Activated CD4-positive, alpha-beta T cell treated with anti-CD3 and anti-CD28 coated beads, Interleukin-2, amount 10 ng/mL, durations not matched to agents 7 days and 5 days (primary cell): ENCODE measurements at places on chromosomes 4 and X.

- DNase-seq: peak; percentile 53
These were observed 107.6 kb upstream of the FAM9C start for GRCh38 chrX:13151828-13152517.

- DNase-seq: no peak
These were observed 1465.7 kb upstream of the DIAPH2 start for GRCh38 chrX:95218976-95219375.

DNA sequence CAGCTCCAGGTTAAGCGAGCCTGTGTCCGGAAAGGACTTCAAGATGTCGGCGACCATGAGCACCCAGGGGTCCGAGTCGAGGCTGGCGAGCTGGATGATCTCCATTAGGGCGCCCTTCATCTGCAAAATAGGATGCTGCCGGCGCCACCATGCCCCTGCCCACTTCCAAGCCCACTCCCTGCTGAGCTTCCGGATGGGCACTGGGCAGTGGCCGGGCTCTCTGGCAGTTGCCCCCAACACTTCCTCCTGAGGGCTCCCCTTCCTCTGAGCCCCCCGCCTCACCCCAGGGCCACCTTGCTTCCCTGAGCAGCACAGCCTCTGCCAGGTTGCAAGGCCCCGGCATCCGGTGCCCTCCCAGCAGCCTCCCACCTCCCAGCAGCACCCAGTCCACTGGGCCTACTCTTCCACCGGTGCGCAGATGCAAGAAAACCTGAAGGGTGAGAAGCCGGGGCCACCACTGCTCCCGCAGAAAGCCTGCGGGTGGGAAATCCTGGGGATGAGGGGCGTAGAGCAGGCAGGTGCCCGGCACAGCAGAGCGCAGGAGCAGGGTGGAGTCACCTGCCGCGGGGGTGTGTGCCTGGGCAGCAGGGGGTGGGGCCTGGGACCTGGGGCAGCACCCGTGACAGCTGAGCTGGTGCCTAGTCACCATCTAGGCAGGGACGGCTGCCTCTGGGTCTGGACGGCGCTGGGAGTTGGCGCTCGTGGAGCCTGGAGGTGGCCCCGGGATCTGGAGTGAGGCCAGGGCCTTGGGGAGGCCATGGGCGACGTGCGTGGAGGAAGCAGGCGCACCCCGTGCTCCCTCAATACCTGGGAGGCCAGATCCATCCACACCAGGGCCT is 17.0 kb downstream of the NELFA start:
- no peak for DNase-seq

GRCh38 chr4:127400731-127401346 is 231.9 kb upstream of the INTU start:
- DNase-seq: peak; percentile 51

- DNase-seq: no peak
These were observed 329.7 kb downstream of the GPAT3 start for GRCh38 chr4:83865417-83866150.

GRCh38 chr4:6206771-6207290 is 6.5 kb upstream of the JAKMIP1 start:
- DNase-seq: no peak

DNA sequence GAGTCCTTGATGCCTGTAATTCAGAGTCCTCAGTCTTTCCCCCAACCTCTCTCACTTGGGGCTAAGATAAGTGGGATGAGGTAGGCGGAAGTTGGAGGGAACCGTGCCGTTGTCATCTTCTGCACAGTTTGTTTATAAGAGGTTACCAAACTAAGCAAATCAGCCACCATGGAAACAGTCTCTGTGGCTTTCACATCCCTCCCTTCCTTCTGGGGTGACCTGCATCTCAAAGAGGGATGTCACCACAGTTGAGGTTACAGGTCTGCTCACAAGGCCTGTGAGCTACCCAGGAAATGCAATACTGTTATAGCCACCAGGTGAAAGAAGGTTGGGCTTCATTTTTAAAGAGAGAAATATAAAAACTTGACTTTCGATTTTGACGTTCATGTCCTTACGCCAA is 26.3 kb downstream of the RTL5 start:
- peak; percentile 73 for DNase-seq

GRCh38 chrX:15790769-15791290 is 546 bp downstream of the ZRSR2 start:
- no peak for DNase-seq

DNA sequence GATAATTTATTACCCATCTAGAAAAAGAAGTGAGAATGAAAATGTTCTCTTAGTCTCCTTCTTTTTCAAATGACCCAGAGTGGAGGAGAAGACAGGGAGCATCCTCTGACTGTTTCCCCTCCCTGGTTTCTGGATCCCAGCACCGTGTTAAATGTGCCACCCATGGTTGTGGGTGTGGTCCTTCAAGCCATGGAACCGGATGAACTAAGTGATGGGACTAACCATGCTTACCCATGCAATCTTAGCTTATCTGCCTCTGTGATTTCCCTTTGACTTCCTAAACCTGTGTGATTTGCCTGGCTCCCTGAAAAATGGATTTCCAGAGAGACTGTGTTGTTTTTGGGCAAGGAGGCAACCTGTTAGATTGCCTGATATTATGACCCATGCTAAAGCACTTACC is 437.1 kb downstream of the MAGEB5 start:
- no peak for DNase-seq

GRCh38 chrX:148930206-148930729 is 429.9 kb downstream of the AFF2 start:
- DNase-seq: no peak

DNA sequence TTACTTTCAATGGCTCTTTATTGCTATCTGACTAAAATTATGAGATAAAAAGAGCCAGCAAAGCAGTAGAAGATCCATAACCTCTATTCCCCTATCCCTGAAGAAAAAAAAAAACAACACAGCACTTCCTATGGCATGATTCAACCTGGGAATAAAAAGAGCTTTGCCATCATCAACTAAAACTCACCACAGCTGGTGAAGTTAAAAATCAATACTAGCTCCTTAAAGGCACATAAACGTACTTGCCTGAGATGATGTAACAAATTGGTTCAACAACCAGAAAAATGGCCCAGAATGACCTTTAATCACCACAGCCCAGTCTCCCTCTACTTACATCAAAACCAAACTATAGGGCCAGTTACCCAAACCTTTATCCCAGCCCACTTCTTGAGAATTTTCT is 153.8 kb downstream of the MAML3 start:
- DNase-seq: no peak

DNA sequence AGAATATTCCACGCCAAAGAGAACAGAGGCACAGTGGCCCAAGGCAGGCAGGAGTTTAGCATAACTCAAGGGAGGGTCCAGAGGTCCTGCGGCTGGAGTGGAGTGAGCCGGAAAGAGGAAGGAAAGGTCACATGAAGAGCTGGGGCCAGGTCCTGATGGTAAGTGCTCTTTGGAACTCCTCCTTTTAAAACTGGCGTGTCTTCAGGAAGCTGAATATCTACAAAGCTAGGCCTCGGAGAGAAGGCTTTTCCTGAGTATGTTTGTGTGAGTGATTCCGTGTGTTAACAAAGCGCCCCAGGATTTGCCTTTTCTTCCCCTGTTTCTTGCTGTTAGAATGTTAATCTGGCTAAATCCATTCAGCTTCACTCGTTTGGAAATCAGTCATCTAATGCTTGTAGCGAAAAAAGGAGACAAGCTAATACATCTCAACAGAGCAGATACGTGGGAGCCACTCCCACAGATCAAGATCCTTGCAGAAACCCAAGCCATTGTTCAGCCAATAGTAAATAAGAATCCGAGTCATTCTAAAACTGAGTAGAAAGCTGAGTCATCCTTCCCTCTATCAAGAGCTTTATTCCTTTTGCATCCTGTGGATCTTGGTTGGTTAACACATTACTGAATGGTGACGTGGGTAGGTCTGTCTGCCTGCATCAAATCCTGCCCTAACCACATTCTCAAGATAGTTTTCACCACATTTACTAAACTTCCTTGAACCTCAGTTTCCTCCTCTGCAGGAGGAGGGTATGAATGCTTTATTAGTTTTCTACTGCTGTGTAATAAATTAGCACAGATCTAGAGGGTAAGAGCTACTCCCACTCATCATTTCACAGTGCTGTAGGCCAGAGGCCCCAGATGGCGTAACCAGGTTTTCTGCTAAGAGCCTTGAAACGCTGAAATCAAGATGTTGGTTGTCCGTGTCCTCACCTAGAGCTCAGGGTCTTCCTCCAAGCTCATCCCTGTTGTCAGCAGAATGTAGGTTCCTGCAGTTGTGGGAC is 43.2 kb upstream of the RBM47 start:
- DNase-seq: peak; percentile 55

- no peak for DNase-seq
These were observed 566 bp downstream of the LARP7 start for GRCh38 chr4:112637552-112637866.

GRCh38 chr4:7912826-7913225 is 26.8 kb downstream of the AFAP1 start:
- no peak for DNase-seq

GRCh38 chr4:112270640-112271421 is 14.9 kb downstream of the TIFA start:
- no peak for DNase-seq

DNA sequence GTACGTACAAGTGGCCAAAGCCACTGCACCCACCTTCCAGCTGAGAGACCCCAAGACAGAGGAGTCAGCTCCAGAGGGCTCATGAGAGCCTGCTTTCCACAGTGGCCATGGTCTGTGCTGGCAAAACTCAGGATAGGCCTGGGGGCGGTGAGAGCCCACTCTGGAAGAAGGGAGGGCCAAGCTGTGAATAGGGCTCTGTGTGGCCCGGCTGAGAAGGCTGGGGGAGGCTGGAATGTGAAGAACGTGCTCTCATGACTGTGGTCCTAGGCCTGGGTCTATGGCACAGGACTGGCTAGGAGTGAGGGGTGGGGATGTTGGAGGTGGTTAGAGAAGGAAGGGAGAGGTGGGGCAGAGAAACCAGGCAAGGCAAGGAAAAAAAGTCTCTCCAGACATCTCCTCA is 13.3 kb downstream of the STARD8 start:
- no peak for DNase-seq

GRCh38 chr4:107458194-107458593 is 261.8 kb downstream of the PAPSS1 start:
- DNase-seq: no peak

GRCh38 chrX:20487227-20487626 is 220.5 kb upstream of the RPS6KA3 start:
- DNase-seq: no peak

DNA sequence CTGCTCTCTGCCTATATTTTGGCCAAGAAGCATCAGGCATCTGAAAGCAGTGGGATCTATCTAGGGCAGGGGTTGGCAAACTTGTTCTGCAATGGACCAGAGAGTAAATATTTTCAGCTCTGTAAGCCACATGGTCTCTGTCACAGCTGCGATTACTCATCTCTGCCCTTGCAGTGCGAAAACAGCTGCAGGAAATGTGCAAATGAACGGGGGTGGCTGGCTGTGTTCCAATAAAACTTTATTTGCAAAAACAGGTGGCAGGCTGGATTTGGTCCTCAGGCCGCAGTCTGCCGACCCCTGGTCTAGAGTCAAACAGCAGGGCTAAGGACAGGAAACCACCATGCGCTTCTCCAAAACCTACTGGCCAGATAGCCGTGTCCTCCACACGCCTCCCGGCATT is 48.6 kb downstream of the ACOX3 start:
- DNase-seq: no peak

GRCh38 chrX:41167888-41168287 is 82.6 kb downstream of the USP9X start:
- DNase-seq: no peak

DNA sequence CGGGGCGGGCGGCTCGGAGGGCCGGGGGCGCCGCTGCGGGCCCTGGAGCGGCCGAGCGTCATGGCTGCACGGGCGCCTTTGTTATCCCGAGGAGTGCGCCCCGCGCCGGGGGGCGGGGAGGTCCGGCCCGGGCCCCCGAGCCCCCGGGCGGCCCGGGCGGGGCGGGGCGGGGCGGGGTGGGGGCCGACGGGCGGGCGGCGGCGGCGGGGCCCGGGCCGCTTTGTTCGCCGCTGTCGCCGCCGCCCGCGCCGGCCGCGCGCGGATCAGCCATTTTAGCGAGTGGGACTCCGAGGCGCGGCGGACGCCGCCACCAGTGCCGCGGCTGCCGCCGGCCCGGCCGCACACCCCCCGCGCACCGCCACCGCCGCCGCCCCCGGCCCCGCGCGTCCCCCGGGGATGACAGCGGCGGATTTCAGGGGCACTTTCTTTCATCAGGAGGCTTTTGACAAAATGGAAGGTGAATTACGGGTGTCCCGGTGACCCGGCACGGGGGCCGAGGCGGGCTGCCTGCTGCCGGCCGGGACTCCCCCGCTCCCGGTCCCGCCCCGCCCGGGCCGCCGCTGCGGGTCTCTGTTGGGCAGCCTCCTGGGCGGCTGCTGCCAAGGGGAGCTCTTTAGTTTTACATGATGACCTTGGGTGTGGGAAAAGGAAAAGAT is 1.2 kb downstream of the HMGB3 start:
- no peak for DNase-seq

- DNase-seq: peak; percentile 69
These were observed 13.9 kb upstream of the ETDC start for GRCh38 chrX:135295238-135295943.

- DNase-seq: peak; percentile 29
These were observed 738.7 kb upstream of the NDST4 start for GRCh38 chr4:115851918-115852766.

DNA sequence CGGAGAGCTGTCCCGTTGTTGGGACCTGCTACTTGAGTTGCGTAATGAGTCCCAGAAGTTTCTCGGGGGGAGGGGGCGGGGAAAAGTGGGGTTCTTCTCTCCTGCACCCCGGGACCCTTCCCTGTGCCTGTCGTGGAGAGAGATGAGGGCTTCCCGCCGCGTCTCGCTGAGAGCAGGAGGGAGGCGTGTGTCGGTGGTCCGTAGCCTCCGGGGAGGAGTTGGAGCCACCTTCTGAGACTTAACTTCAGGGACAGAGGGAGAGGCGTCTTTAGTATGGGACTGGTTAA is 698 bp downstream of the AFF1 start:
- DNase-seq: no peak

GRCh38 chr4:66372706-66373105 is 702.4 kb upstream of the EPHA5 start:
- no peak for DNase-seq

- no peak for DNase-seq
These were observed 61.5 kb downstream of the HAUS3 start for GRCh38 chr4:2180410-2180809.

DNA sequence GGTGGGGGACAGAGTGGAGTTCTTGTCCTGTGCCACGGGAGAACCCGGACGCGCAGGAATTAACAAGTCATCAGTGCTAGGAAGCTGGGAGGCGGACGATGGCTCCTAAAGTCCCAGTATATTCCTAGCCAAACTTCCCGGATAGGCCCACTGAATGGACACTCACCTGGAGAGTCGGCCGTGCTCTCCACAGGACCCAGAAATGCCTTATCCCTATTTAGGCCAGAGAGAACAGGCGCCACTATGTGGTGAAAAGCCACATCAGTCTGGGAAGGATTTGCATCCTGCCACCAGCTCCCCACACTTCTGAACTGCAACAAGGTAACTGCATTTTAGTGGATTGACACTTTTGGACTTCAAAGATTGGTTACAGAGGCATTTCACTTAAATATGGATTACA is 1.1 kb downstream of the CFAP299 start:
- no peak for DNase-seq
